ENCODE measurements at places on chromosomes 11 and 22. TPM values are rescaled to one million over a fixed set of nuclear protein-coding genes. Genes with fewer than 3 reads are reported as not detected.

GRCh38 chr11:99098258-99098657 is 77.5 kb downstream of the CNTN5 start:
- no peak for DNase-seq

DNA sequence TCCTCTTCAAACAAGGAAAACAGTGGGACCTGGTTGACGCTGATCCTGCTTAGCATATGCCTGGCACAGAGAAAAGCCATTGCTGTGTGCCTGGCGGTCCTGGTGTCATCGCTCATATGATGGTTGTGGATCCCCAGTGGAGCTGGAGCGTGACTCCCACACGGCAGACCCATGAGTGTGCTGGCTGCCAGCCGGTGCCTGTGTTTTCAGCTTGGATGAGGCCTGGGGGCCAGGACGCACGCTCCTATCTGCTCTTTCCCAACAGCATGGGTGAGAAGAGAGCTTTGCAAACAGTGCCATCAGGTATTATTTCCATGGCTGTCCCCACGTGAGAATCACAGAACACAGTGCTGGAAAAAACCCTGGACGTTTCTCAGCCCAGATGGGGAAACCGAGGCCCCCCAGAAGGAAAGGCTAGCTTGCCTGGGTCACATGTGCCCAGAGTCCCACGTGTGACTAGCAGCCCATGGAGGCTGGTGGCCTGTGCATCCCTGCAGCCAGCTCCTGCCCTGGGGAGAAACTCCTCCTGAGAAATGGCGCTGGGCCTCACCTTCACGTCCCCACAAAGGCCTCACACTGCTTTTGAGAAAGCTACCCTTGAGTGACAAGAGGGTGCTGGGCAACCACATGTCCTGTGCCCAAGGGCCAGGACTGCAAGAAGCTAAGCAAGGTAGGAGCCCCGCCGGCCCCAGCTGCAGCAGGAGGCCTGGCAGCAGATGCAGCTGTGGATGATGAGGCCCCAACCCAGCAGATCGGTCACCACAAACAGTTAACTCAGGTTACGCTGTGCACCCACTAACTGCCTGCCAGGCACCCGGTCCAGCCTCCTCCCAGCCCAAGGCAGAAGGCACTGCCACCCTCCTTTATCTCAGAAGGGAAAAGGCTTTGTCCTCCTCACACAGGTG is 4.2 kb downstream of the CDKN1C start:
- no peak for DNase-seq

The KDM4D gene
- 6.0 TPM for total RNA-seq

The MMP27 gene
- not detected for total RNA-seq

- no peak for DNase-seq
These were observed 1.5 kb upstream of the IL17REL start for GRCh38 chr22:50014053-50014501.

The ACTN3 gene
- total RNA-seq, result not detected

DNA sequence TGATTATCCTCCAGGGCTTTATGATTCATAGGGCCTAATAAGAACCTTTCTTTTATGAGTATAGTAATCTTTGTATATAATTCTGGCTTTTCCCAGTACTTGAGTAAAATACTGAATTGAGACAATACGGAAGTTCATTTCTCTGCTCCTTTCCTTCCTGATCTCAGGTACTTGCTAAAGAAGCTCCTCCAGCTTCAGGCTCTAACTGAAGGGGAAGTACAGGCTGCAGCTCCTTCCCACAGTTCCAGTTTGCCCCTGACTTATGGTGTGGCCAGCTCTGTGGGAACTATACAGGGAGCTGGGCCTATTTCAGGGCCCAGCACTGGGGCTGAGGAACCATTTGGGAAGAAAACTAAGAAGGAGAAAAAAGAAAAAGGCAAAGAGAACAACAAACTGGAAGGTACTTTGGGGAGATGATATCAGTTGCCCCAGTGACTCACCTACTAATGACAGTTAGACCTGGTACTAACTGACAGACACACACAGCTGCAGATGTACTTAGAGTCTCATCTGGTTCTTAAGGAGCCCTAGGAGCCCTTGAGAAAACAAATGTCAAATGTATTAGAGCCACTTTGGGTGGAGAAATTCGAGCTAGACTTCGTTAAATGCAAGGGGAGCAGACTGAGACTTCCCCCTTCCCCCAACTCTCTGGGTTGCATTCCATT is 3.0 kb downstream of the TBRG1 start:
- no peak for DNase-seq

The C22orf31 gene
- total RNA-seq, result not detected

The RIMBP3B gene
- total RNA-seq, result not detected

The MRGPRF gene
- 38.8 TPM for total RNA-seq

The ELMOD1 gene
- total RNA-seq, result 4.6 TPM

The HEPHL1 gene
- 0.96 TPM for total RNA-seq

- no peak for DNase-seq
These were observed 256.2 kb upstream of the LUZP2 start for GRCh38 chr11:24240496-24241175.

DNA sequence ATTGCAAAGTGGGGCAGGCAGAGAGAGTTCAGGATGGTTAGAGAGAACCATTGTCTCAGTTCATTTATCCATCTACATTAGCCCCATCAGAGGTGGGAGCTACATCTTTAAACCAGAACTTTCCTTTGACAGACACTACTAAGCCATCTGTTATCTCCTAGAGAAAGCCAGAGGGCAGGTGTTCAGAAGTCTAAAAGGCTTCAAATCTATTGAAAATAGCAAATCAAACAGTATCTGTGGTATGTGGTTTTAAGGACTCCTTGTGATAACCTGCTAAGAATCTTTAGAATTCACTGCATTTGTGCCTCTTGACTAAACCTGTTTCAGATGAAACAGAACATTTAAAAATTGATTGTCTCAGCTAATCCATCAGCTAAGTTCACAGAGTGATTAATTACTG is 43.9 kb upstream of the PARVG start:
- DNase-seq, result no peak

DNA sequence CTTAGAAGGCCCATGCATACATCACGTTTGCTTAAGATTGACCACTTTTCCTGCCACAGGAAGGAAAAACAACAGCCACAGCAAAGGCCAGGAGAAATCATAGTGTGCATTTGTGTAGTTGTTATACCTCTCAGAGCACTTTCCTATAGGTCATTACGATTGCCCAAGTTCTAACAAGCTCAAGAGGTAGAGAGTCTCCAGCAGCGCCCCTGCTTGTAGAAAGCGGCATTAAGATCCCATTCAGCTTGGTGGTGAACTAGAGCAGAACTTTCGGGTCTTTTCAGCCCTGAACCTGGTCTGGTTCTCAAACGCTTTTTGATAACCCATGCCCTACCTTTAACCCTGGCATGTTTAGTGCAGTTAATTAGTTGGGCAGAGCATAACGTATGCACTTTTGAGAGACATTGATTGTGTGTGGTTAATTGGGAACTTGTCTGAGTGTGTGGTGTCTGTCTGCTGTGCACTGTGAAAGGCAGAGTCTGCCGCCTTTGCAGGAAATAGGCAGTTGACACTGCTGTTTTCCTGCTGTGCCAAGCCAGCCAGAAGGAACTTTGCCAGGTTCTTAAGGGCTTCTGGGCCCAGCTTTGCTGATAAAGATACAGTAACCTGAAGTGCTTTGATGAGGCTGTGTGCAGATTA is 109.9 kb upstream of the CLMP start:
- DNase-seq, result peak; percentile 32

- no peak for DNase-seq
These were observed 9.7 kb downstream of the CD5 start for GRCh38 chr11:61111786-61112517.
